ENCODE measurements at places on chromosomes 6 and 20. TPM values are rescaled to one million over a fixed set of nuclear protein-coding genes. Genes with fewer than 3 reads are reported as not detected.
A peak's percentile ranks its signal among the peaks of the same experiment; 100 is the strongest.

The PDCD2 gene
- polyA plus RNA-seq, result 108 TPM

- no peaks in the 10 kb centered on the region for H3K27me3 ChIP-seq
- peaks cover 43% of the 10 kb centered on the region for H3K4me1 ChIP-seq
- DNase-seq, result peak; percentile 81
- H3K36me3 ChIP-seq, result no peaks in the 10 kb centered on the region
Measured at GRCh38 chr6:142944124-142945048, 590 bp downstream of the HIVEP2 start.

The ZBTB46 gene
- not detected for polyA plus RNA-seq

- H3K27ac ChIP-seq, result no peak overlapping the region
- no peaks in the 10 kb centered on the region for H3K36me3 ChIP-seq
- H3K27me3 ChIP-seq, result no peaks in the 10 kb centered on the region
- peak overlapping the region; percentile 58 for H3K4me3 ChIP-seq
- H3K4me1 ChIP-seq, result peaks cover 8% of the 10 kb centered on the region
Measured at GRCh38 chr20:59931511-59932312, 1.7 kb downstream of the SYCP2 start.

The HLA-G gene
- polyA plus RNA-seq, result 1.4 TPM

The SEC23B gene
- 40.0 TPM for polyA plus RNA-seq

DNA sequence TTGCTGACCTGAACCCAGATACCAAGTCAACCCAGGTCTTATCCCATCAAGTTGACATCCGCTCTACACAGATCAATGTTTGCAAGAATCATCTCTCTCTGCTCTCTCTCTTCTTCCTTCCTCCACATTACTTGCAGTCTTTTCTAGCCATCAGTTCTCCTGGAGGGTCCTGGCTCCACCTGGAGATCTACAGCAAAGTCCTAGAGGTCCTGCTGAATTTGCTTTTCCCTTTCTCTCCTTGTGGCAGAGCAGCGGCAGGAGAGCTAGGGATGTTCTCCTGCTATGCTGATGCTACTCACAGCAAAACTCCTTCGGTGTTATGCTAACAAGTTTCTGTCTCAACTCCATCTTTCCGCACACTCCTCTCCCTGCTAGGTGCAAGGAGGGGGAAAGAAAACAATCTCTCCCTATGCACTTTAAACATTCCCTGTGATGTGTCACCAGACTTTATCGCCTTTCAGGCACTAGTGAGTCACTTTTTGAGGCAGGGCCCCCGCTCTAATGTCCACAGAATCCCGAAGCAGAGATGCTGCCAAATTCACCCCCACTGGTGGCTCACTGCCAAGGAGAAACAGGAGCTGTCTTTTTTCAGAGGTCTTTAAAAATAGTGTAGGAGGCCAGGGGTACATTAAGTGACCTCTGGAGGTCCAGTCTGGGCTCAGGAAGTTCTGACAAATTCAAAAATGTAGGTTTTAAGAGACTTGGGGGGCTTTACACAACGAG lies 62.6 kb downstream of the FAM50B start:
- H3K4me3 ChIP-seq, result no peak overlapping the region
- peaks cover 49% of the 10 kb centered on the region for H3K27me3 ChIP-seq
- no peaks in the 10 kb centered on the region for H3K4me1 ChIP-seq
- H3K36me3 ChIP-seq, result no peaks in the 10 kb centered on the region

- H3K36me3 ChIP-seq, result no peaks in the 10 kb centered on the region
- H3K4me1 ChIP-seq, result no peaks in the 10 kb centered on the region
- peak; percentile 21 for DNase-seq
- peak within 1 kb of the TSS; percentile 81 for H3K4me3 ChIP-seq
- H3K27ac ChIP-seq, result no peak within 1 kb of the TSS
- peaks cover 22% of the 10 kb centered on the region for H3K27me3 ChIP-seq
Measured at GRCh38 chr6:125153391-125154117, at the start of gene TPD52L1. Gene TPD52L1 (plus strand): TSS chr6:125153773. CDS start chr6:125153952, 179 bp downstream.

DNA sequence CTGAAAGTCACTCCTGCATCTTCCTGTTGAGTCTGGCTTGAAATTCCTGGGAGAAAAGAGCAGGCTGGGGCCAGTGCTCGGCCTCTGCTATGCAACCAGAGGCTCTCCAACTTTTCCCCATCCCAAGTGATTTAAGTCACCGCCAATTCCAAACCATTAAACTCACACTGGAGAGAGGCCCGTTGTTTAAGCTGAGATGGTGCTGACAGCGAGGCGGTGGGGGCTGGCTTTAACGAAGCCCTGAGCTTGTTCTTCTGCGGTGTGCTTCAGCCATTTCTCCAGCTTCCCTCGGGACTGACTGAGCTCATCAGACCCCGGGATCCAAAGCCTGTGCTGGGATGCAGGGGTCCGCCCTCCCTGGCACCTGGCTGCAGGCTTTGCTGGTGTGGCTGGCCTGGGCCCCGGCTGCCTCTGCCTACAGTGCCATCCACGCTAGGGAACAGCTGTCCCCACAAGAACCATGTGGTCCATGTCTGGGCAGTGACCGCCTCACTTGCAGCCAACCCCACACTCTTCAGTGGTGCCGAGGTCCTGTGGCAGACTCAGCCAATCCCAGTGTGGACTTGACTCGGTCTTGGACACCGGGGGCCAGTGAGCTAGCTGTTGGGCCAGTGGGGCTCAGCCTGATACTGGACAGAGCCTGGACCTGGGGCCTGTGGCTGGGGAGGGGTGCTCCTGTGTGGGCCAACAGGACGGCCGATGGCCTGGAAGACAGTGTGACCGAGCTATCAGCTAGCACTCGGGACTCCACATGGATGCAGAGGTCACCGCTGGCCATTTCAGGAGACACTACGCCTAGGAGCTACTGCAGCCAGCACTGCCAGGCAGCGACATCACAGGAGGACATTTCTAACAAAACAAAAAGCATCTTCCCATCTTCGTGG lies 21.2 kb downstream of the RAMACL start:
- no peak overlapping the region for H3K4me3 ChIP-seq
- no peaks in the 10 kb centered on the region for H3K4me1 ChIP-seq
- no peak overlapping the region for H3K27ac ChIP-seq
- no peak for DNase-seq
- peaks cover 17% of the 10 kb centered on the region for H3K27me3 ChIP-seq

The PCSK2 gene
- not detected for polyA plus RNA-seq

DNA sequence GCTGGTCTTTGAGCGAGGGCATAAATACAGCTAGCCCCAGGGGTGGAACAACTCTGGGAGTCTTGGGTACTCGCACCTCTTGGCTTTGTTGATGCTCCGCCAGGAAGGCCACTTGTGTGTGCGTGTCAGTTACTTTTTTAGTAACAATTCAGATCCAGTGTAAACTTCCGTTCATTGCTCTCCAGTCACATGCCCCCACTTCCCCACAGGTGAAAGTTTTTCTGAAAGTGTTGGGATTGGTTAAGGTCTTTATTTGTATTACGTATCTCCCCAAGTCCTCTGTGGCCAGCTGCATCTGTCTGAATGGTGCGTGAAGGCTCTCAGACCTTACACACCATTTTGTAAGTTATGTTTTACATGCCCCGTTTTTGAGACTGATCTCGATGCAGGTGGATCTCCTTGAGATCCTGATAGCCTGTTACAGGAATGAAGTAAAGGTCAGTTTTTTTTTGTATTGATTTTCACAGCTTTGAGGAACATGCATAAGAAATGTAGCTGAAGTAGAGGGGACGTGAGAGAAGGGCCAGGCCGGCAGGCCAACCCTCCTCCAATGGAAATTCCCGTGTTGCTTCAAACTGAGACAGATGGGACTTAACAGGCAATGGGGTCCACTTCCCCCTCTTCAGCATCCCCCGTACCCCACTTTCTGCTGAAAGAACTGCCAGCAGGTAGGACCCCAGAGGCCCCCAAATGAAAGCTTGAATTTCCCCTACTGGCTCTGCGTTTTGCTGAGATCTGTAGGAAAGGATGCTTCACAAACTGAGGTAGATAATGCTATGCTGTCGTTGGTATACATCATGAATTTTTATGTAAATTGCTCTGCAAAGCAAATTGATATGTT lies 19.2 kb downstream of the IRF4 start:
- no peak for DNase-seq
- no peaks in the 10 kb centered on the region for H3K27me3 ChIP-seq
- peak overlapping the region; percentile 2 for H3K4me3 ChIP-seq
- peaks cover 45% of the 10 kb centered on the region for H3K36me3 ChIP-seq

DNA sequence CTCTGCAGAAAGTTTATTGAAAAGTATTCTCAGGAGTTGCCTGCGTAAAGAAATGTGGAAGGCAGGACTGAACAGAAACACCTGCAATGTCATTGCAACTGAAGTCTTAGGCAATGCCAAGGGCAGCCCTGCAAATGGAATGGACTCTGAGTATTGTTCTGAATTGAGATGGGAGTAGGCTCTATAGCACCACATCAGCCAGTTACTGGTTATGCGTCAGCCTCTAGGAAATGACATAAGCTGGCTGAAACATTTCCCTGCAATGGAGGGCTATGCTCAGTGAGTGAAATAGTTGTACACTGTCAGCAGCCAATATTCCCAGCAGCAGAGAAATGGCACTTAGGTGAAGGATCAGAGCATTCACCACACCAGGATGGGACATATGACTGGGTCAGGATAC lies 13.8 kb upstream of the GJE1 start:
- DNase-seq, result no peak
- no peaks in the 10 kb centered on the region for H3K4me1 ChIP-seq
- no peak overlapping the region for H3K4me3 ChIP-seq

- no peaks in the 10 kb centered on the region for H3K36me3 ChIP-seq
- H3K27ac ChIP-seq, result no peak overlapping the region
- no peaks in the 10 kb centered on the region for H3K27me3 ChIP-seq
- no peak for DNase-seq
- H3K4me3 ChIP-seq, result no peak overlapping the region
Measured at GRCh38 chr6:128841518-128841917, 41.4 kb upstream of the LAMA2 start.

DNA sequence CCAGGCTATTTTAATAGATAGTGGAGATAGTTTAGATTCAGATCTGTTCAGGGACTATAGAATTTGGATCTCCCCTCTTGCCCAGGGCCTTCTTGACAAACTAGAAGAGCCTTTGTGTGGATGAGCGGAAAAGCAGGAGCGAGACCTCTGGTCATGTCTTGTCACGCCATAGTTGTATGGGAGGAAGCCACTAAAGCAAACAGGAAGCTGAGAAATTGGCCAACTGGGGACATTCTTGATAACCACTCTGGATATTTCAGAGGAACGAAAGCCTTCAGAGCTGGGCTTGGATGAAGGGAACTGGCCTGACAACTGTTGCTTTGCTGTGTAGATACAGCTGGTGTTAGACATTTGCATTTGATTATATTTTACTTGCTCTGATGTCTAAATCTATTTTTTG lies 54.1 kb upstream of the EXOC2 start:
- no peak for DNase-seq
- peaks cover 9% of the 10 kb centered on the region for H3K27me3 ChIP-seq
- no peak overlapping the region for H3K27ac ChIP-seq
- H3K36me3 ChIP-seq, result no peaks in the 10 kb centered on the region
- no peak overlapping the region for H3K4me3 ChIP-seq
- no peaks in the 10 kb centered on the region for H3K4me1 ChIP-seq

The SPAG4 gene
- polyA plus RNA-seq, result 1.5 TPM

The AGER gene
- polyA plus RNA-seq, result 0.52 TPM

The TFAP2D gene
- not detected for polyA plus RNA-seq

DNA sequence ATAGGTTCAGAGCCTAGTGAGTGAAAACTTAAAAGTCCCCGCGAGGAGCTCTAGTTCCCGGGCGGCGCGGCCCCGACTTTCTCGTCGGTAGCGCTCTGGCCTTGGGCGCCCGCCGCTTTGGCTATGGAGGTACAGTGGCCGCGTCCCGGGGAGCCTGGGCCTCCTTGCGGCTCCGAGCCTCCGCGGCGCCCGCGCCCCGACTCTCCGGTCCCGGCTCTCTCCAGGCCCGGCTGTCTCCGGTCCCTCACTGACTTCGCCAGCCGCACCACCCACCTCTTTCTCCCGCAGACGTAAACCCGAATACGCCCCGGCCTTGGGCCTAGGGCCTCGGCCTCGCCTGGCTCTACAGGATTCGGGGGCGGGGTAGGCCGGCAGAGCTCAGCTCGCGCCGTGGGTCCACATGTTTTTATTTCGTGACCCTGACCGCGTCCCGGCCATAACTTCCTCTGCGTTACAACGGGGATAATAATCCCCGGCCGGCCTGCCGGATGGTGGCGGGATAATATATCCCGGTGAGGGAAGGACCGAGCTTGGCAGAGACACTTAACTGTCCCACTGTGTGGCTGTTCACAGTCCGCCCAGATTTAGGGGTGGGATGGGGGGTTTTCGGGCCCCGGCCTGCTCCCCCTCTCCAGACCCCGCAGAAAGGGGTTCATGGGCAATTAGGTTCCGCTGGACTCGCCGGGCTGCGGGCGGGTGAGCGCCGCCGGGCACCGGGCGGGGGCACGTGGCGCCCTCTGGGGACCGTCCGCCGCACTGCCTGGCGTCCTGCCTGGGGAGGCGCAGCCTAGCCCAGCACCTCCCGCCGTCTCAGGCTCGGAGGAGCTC lies 10.0 kb upstream of the TBX18 start:
- DNase-seq, result no peak
- peaks cover 70% of the 10 kb centered on the region for H3K27me3 ChIP-seq
- H3K4me1 ChIP-seq, result peaks cover 5% of the 10 kb centered on the region

The DYNLT2 gene
- 0.57 TPM for polyA plus RNA-seq

DNA sequence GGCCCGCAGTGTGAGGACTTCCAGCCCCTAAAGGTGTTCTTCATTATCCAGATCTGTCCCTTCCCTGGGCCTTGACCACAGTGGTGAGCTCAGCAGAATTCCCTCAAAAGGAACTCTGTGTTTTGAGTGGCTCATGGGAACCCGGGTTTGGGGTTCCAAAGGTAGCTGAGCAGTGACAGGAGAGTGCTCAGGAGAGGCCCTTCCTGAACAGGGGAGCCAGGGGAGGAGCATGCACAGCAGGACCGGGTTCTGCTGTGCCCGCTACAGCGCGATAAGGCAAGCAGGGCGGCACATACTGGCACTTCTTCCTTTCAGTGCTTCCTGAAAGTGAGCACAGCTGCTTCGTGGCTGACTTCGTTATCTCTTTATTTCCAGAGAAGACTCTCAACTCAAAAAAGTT lies 88.3 kb downstream of the SSR1 start:
- peaks cover 13% of the 10 kb centered on the region for H3K4me1 ChIP-seq
- DNase-seq, result no peak
- no peak overlapping the region for H3K4me3 ChIP-seq
- no peaks in the 10 kb centered on the region for H3K27me3 ChIP-seq

The CPNE5 gene
- 105 TPM for polyA plus RNA-seq

GRCh38 chr20:33915726-33916331 lies 77.9 kb upstream of the RALY start:
- H3K4me3 ChIP-seq, result no peak overlapping the region
- DNase-seq, result peak; percentile 40
- H3K27ac ChIP-seq, result no peak overlapping the region
- H3K27me3 ChIP-seq, result peaks cover under 1% of the 10 kb centered on the region
